Jurkat, Clone E6-1 (cell line): ENCODE measurements at places on chromosomes 1 and 21.
A peak's percentile ranks its signal among the peaks of the same experiment; 100 is the strongest.

- DNase-seq = peak; percentile 58
Measured at GRCh38 chr1:167544447-167545093, 9.0 kb downstream of the CREG1 start.

DNA sequence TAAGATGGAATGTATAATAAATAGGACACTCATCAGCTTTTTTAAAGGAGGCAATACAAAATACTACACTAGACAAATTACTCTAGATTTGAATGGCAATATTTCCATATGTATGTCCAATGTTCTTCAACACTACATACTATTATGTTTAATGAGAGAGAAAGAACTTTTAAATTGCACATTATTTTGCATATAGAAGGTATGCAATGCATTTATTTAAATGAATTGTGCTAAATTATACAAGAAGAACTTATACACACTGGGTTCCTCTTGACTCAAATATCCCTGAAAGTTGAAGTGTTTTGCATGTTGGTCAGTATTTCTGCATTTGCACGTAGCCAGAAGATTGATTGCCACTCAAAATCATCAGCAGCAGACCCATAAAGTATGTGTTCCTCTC lies 839.6 kb downstream of the ADGRL2 start:
- no peak for DNase-seq

- no peak for DNase-seq
Measured at GRCh38 chr1:104884939-104885338, 1135.2 kb downstream of the AMY1C start.

- no peak for DNase-seq
Measured at GRCh38 chr1:167328816-167329483, 108.3 kb downstream of the POU2F1 start.

DNA sequence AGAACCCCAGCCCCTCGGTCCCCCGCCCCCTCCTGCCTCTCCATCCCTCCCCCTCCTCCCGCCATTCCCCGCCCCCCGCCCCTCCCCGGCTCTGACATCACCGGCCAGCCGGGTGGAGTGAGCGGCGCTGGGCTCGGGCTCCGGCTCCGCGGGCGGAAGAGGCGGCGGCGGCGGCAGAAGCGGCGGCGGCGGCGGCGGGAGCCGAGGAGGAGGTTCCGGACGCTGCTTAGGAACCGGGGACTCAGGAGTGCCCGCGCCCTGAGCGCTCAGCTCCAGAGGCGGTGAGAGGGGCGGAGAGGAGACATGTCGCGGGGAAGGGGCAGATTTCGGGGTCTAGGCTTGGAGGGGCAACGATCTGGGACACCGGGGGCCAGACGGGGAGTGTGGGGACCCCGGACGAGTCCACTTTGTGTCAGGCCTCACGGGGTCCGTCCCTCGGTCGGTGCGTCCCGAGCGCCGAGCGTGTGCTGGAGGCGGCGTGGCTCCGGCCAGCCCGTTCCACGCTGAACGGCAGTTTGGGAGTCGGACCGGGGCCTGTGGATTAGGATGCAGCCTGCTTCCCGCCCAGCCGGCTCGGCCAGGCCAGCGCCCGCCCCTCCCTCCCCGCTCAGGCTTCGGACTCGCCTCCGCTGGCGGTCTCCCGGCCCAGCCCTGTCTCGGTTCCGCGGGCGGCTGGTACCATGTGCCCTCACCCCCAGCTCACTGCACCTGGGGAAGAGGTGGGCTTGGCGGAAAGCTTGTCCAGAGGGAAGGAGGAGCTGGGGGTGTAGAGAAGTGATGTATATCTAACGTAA lies at the start of gene PEA15:
Gene PEA15 (plus strand): TSS at position 143 of the 794 bp plus-strand sequence. CDS start 6,161 bp downstream, outside the sequence.
- DNase-seq = peak; percentile 8

DNA sequence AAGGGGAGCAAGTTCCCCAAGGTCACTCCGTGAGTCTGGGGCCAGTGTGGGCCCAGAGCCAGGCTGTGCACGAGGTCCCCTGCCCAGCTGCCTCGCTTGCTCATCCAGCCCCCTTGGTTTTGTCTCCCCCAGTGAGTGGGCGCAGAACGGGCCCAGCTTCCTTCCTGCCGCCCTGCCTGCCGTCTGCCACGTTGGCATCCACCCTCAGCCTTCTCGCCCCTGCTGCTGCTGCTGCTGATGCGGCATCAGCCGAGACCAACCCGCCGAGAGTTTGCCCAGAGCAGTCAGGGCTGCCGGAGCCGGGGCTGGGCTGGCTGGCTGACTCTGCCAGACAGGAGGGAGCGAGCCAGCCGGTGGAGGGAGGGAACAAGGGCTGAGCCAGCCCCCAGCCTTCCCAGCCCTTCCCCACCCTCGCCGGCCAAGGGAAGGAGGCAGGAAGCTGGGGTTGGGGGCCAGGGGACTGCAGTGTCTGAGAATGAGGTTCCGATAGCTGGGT lies 31.4 kb upstream of the WASF2 start:
- DNase-seq = no peak

DNA sequence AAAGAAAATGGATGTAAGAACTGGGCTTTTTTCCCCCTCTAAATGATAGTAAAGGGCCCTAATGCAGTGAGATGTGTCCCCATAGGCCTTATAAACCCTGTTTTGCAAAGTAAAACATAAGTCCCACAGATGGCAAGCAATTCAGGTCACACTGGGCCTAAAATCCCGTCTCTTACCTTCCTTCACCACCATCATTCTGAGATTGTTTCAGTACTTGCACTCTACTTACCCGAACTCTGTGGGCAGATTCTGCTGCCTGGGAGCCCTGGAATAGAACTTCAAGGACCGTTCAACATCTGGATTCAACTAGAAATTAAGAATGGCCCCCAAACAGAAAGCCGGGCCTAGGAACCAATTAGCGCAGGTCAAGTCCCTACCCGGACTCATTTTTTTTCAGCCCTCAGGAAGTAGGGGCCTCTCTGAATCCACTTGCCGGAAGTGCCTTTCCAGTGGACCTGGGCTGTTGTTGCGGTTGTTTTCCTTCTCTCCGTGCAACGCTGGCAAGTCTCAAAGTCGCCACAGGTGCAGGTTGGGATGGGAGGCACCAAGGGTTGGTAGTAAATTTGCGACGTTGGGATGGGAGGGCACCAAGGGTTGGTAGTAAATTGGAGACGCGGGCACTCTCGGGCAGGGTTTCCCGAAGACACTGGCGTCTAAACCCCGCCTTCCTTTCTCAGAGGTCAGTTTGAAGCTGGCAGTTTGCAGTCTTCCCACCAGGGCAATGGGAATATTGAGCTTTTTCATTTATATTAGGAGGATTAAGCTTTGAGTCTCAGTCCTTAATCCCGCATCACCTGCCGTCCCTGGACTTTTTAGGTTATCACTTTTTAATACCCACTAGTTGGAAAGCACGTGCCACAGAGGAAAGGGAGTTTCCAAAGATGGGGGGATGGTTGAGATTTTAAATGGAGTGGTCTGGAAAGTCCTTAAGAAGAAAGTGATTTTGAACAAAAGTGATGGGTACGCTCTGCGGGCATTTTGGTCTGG lies at the start of gene TMEM69:
Gene TMEM69 (plus strand): TSS at position 428 of the 987 bp plus-strand sequence. CDS start 2,888 bp downstream, outside the sequence.
- DNase-seq = peak; percentile 93

GRCh38 chr1:226454349-226454748 lies 46.5 kb upstream of the PARP1 start:
- DNase-seq = no peak

DNA sequence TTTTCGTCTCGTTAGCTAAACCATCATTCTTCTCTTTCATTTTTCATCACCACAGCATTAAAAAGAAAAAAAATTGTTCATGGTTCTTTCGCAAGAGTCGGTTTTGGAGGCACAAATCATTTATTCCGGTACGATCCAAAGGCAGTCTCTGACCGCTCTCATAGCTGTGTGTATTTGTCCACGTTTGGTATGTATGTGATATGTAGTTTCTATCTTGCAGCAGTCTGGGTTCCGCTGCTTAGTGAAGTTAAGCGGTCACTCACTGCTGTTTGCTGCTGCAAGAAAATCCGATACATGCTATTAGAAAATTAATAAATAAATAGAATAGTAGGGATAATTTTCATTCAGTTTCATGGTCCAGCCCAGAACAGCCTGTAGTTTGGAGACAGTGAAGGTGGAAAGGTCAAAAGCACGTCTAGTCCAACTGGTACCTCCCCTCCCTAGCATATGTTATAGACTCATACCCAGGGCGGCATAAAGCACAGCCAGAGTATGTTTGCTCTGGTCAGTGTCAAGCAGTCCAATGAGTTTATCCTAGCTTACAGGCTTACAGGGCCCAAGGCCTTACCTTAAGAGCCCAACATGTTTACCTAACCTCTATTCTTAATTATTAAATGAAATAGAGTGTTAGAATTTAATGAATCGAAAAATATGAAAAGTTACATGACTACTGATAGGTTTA lies 2.5 kb downstream of the FMN2 start:
- DNase-seq = no peak

- DNase-seq = peak; percentile 56
Measured at GRCh38 chr1:226002667-226003501, 3.7 kb upstream of the SDE2 start.

- DNase-seq = no peak
Measured at GRCh38 chr1:92862605-92863004, 30.8 kb downstream of the RPL5 start.

GRCh38 chr21:41961753-41962152 lies 7.9 kb upstream of the C2CD2 start:
- DNase-seq = no peak
